ENCODE measurements at places on chromosomes 4 and X. TPM values are rescaled to one million over a fixed set of nuclear protein-coding genes. Genes with fewer than 3 reads are reported as not detected.
A peak's percentile ranks its signal among the peaks of the same experiment; 100 is the strongest.

GRCh38 chr4:142095886-142096605 is 459.7 kb downstream of the IL15 start:
- peak; percentile 82 for DNase-seq

Gene EVC
- 54.4 TPM for total RNA-seq

Gene SH3BP2
- 27.4 TPM for total RNA-seq

DNA sequence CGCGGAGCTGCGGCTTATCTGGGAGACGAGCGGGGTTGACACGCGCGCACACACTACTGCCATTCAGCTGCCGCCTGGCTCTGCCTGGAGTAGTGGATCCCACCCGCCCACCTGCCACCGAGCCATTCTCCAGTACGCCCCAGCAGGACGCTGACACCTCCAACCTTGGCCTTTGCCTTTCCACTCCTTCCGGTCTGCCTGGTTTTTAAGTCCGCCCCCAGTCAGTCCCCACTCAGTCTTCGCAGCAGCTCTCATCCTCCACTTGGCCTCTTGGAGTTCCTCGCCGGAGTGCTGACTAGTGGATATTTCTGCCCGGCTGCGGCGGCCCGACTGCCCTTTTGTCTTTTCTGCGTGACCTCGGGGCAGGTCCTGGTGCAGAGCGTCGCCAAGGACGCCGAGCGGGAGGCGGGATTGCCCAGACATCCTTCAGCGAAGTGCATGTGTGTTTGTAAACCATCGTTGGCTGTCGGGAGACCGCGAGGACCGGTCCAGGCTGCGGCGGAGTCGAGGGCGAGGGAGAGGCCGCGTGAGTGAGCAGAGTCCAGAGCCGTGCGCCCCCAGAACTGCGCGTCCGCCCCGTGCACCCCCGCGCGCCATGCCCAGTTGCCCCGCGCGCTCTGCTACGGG is 1.1 kb downstream of the SLIT2 start:
- DNase-seq: peak; percentile 29

- no peak for DNase-seq
Measured at GRCh38 chr4:89489338-89489771, 181.8 kb upstream of the GPRIN3 start.

DNA sequence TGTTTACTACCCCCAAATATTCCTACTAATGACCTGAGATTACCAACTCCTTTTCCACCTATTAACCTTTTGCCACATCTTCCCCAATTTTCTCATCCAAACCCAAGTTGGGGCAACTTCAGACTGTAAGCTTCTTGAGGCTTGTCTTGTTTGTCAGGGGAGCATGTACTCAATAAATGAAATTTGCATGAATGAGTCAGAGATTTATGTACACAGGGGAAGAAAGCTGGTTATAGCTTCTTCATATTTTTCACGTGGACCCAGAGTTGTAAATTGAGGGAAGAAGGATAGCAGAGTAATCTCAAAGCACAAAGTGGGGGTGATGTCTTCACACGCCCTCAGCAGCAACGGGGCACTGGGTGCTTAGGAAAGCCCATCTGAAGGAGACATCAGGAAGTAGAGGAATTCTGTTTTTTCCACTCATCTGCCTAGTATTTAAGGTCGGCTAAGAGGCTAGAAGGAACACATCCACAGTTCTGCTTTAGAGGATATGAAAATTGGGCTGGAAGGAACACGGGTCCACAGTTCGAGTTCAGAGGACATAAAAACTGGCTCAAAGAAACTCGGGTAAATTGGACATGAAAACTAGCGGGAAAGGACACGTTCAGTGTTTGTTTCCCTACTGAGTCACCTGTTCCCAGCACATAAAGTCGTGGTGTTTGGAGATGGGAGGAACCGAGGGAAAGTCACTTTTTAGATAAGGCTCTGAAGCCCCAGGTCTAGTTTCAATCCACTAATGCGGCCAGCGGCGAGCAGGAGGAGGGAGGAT is 696 bp upstream of the CA5B start:
- no peak for DNase-seq

DNA sequence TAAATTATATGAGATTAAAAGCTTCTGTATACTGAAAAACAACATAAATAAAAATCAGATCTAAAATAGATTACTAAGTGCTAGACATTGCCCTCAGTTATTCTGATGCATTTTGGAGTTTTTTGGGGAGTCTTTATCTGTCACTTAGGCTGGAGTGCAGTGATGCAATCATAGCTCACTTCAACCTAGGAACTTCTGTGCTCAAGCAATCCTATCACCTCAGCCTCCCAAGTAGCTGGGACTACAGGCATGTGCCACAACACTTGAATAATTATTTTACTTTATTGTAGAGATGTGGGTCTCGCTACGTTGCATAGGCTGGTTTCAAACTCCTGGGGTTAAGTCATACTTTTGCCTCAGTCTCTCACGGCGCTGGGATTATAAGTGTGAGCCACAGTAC is 31.7 kb downstream of the HSD17B11 start:
- DNase-seq: no peak

DNA sequence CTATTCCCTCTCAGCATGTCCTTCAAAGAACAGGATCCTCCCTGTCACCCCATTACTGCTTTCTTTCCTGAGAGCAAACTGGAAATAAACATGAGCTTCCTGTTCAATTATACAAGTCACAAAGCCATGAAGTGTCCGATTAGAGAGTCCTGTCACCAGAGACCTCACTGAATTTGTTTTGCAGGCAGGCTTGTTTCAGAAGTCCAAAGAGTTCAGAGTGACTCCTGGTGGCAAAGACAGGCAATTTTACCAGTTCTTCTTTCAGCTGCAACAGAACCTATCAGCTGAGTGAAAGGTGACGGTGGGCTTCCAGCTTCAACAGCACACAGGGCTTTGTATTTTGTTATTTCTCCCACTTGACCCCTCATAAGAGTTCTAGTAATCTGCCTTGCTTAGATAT is 6.4 kb downstream of the ELK1 start:
- peak; percentile 58 for DNase-seq

Gene GPR50
- total RNA-seq: not detected

Gene MYOZ2
- total RNA-seq: 0.43 TPM

Gene BGN
- 62.5 TPM for total RNA-seq

- peak; percentile 85 for DNase-seq
Measured at GRCh38 chr4:186844059-186844681, 120.5 kb upstream of the FAT1 start.

- no peak for DNase-seq
Measured at GRCh38 chr4:70614184-70614555, 14.4 kb upstream of the ENAM start.

- DNase-seq: no peak
Measured at GRCh38 chrX:46268412-46268811, 276.8 kb downstream of the ZNF674 start.

- no peak for DNase-seq
Measured at GRCh38 chrX:79466636-79467035, 99.5 kb upstream of the ITM2A start.

GRCh38 chrX:130637591-130637990 is 235.8 kb downstream of the RBMX2 start:
- peak; percentile 45 for DNase-seq

Gene KIF4A
- 8.1 TPM for total RNA-seq

Gene GRIA3
- total RNA-seq: 8.1 TPM

- no peak for DNase-seq
Measured at GRCh38 chr4:67884701-67885100, 899 bp upstream of the TMPRSS11D start.

DNA sequence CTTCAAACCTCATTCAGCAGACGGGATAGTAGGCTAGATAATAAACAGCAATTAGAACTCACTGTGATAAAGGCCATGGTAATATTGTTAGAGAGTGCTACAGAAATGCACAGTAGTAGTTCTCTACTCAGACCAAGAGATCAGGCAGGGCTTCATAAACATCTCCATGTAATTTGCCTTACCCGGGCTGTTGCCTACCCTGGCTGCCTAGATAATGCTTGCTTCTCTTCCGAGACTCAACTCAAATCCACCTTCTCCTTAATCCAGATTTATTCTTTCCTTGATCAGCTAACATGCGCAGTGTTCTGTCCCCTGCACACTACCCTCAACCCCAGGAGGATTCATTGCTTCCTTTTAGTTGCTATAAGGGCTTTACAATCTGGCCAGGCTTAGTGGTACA is 21.8 kb downstream of the ANK2 start:
- DNase-seq: no peak

DNA sequence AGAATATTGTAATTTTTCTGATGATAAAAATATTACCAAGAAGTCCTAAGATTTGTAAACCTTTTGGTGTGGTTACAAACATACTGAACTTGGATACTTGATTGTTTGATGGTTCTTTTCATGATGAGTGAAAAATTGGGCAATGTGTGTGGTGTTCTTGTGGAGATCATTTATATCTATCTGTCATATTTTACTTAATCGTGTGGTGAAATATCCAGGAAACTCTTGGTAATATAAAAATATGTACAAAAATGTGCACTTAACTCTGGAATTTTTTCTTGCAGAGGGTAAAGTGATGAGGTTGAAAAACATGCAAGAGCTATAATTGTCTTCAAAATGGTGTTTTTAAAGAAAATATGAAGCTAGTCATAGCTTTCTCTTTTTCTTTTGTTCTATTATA is 2.8 kb downstream of the DCUN1D4 start:
- no peak for DNase-seq

Gene CENPVL2
- not detected for total RNA-seq

- no peak for DNase-seq
Measured at GRCh38 chr4:157076578-157076947, 613 bp downstream of the GLRB start.

- DNase-seq: peak; percentile 61
Measured at GRCh38 chr4:186644737-186645261, 78.9 kb downstream of the FAT1 start.

DNA sequence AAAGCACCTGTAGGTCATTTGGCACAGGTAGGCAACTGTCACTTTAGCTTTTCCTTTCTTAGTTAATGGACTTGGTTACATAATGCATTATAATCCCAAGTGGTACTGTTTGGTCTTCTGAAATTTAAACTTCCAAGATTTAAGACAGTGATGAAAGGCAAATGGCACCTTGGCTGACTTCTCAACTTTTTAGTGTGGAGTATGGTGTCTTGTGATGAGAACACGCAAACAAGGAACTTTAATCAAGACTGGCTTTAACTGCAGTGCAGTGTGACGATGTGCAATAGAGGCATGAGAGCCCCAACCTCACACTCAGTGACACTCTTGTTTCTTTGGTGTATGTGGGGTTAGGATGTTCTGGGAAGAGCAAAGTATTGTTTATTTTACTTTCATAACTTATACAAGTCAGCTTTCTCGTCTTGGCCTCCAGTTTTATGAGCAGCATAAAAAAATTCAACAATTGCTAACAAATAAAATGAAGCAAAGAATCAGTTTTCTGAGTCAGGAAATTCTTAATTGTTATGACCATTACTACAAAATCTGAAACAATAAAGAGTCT is 171.9 kb downstream of the MAD2L1 start:
- peak; percentile 10 for DNase-seq

DNA sequence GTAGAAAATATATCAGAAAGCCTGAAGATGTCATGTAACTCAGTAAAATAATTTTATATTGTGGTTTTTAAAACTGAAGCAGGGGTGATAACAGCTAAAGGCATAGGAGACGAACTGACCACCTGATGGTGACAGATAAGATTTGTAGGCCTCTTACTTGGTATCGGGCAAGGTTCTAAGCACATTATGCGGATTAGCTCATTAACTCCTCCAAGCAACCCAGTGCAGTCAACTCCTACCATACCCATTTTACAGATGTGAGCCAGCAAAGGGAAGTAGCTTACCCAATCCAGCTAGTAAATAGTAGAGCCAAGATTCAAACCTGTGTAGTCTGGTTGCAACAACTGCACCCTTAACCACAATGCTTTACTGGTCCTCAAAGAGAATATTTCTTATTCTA is 62.1 kb downstream of the CC2D2A start:
- DNase-seq: no peak

Gene TECRL
- not detected for total RNA-seq

GRCh38 chr4:121094297-121094966 is 22.1 kb upstream of the NDNF start:
- DNase-seq: no peak

GRCh38 chrX:13419276-13419675 is 99.4 kb upstream of the ATXN3L start:
- DNase-seq: no peak

DNA sequence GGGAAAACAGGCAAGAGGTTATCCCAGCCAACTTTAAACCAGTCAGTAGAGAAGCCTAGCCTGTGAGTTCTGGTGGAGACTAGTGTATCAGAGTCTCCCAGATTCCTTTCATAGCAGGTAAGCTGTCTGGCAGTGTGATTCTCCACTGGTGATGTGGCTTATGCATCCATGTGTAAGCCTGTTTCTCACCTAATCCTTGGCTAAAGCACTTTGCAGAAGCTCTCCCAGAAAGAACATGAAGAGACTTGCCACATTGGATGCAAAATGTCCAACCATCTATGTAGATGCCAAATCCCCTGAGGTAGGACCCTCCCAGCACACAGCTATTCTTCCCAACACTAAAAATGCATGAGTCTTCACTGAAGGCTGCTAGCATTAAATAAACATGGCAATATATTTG is 111.7 kb downstream of the CHRNA9 start:
- DNase-seq: no peak

Gene RUFY3
- 56.7 TPM for total RNA-seq

GRCh38 chrX:103839404-103839803 is 7.3 kb upstream of the RAB9B start:
- DNase-seq: no peak

- no peak for DNase-seq
Measured at GRCh38 chr4:141220271-141220670, 424 bp upstream of the ZNF330 start.

Gene ZAR1
- not detected for total RNA-seq

Gene SPANXA2
- not detected for total RNA-seq

Gene ZCCHC18
- total RNA-seq: 0.64 TPM
